ENCODE measurements at places on chromosomes 4 and X.

DNA sequence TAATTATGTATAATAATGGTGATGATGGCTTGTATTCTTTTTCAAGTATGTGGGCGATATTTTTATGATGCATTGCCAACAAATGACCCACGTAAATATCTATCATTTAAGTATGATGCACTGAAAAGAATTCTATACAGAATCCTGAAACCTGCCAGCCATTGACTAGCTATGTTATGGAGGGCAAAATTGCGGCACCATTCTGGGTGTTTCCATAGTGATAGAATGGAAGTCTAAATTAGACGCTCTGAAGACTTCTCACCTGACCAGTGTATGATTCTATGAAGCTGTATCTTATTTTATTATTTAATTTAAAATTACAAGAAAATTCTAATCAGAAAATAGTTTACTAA, 677 bp upstream of the CENPC start:
- DNase-seq, result no peak

DNA sequence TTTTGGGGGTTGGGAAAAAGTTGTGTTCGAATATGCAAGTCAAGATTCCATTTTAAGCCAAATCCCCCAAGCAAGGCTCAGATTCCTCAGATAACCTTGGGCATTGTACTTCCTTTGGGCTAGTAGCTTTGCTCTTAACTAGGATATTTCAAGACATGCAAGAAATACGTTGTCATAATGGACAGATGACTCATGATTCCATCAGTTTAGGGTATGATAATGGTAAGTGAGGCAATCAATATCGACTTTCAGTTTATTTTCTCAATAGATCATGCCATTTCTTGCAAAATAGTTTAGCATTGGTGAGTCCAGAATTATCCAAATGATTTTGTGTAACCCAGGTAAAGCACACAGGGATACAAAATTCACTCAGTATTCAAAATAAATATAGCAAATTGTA, 25.4 kb downstream of the CFAP299 start:
- DNase-seq, result no peak

DNA sequence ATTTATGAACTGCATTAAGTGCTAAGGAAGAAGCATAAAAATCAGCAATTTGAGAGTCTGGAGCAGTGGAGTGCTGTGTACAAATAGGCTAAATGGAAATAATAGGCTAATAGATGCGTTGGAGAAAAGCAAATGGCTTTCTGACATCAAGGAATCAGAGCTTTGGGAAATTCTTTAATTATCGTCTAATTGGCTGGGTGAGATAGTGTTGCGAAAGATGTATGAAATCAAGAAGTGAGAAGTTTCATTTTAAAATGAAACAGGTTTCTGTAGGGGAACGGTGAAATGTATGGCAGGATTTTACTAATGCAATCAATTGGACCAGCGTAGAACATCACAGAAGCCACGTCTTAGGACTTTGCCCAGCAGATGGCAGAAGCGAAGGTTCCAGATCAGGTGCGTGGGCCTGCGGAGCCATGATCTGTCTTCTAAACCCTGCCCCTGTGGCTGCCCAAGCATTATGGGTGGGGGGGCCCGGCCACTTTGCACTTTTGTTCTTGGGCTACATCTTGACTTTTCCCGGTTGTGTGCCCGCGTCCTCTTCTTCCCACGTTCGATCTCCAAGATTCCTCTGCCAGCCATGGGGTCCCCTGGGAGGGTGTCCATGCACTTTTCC, 118.5 kb upstream of the SHISA3 start:
- no peak for DNase-seq

GRCh38 chr4:178462710-178463109, 1020.5 kb upstream of the AGA start:
- no peak for DNase-seq

- DNase-seq, result no peak
These were observed 257.1 kb downstream of the BANK1 start for GRCh38 chr4:102047616-102048015.

DNA sequence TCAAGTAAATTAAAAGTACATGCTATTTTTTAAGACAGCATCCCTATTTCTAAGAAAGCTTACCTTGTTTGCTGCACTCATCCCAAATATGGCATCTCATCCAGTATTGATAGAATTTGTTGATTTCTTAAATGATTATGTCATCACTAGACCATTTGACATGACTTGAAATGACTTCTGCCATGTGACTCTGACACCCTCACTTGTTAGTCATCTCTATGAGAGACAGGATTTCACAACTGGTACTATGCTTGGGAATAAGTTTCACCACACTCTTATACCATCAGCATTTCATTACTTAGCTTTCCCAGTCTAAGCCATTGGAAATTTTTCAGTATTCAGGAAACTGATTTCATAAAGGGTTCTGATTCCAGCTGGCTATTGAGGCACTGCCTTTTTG, 55.3 kb downstream of the TMPRSS11F start:
- DNase-seq, result peak; percentile 1

- no peak for DNase-seq
These were observed 7.5 kb upstream of the PTCHD1 start for GRCh38 chrX:23327104-23327503.

- DNase-seq, result no peak
These were observed 95.2 kb downstream of the MANBA start for GRCh38 chr4:102665527-102665926.

DNA sequence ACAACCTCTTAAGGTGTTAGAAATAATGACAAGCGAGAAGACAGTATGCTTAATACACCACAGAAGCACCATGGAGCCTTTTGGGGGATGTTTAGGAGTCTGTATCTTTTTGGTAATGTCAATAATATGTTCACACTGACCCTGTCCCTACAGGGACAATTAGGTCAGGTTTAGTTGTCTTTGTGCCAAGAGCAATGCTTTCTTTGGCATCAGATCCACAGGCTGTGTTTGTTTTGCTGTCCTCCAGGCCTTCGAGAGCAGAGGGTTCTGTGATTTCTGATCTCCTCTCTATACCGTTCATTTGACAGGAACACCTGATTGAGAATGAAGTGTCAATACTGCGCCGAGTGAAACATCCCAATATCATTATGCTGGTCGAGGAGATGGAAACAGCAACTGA, 153.8 kb downstream of the DCLK2 start:
- DNase-seq, result no peak

DNA sequence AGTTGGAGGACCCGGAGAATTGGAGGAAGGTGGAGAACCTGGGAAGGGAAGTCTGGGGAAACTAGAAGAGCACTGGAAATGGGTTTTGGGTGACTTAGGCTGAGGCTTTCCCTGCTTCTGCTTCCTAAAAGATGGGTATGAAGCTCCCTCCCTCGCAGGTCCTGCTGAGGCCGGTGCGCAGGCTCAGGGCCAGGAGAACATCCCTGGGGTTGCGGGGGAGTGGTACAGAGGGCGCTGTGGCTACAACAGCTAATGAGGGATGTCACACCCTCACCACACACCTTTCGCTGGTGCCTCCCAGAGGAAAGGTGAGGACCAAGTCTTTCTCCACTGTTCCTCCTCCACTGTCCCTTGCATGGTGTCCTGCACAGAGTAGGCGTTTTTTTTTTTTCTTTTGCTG, 15.8 kb downstream of the APLN start:
- DNase-seq, result no peak

GRCh38 chr4:85776096-85776495, 301.1 kb downstream of the ARHGAP24 start:
- peak; percentile 71 for DNase-seq

GRCh38 chr4:186809070-186809469, 85.4 kb upstream of the FAT1 start:
- DNase-seq, result no peak

DNA sequence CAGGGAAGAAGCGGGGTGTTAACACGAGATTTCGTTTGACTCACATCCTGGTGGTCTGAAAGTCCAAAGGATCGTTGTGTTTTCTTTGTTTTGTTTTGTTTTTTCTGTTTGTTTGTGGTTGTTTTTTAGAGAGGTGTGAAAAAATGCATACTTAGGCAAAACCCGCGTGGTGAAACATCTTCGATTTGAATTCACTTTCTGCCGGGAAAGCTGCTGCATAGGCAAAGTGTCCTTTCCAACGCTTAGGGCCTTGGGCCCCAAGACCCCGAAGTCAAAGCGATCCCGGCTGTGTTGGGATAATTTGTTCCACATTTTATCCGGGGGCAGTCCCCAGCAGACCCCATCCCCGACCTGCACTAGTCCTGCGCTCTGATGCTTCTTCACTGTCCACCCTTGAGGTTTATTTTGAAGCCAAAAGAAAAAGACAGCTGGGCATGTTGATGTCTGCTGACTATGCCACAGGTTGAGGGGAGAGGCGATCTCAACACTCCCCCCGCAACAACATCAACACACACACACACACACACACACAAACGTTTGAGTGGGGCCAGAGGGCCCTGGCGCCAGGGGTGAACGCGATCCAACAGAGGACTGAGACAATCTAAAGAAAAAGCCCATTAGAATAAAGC, 2.0 kb downstream of the MSX1 start:
- no peak for DNase-seq

DNA sequence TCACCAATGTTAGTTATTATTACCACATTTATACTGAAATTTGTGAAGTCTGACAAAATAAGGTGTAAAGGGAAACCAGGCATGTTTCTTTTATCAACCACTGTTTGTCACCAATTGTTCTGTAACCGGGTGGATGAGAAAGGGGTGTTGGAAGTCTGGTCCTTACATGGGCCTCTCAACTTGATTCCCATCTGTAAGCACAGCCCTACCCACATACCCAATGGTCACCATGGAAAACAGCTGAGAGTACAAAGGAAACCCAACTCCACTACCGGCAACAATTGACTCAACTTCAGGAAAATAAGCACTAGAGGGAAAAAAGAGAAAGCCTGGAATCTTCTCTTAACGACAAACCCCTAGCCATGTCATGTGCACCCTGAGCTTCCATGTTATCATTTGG, 70.8 kb upstream of the PTCHD1 start:
- DNase-seq, result no peak

DNA sequence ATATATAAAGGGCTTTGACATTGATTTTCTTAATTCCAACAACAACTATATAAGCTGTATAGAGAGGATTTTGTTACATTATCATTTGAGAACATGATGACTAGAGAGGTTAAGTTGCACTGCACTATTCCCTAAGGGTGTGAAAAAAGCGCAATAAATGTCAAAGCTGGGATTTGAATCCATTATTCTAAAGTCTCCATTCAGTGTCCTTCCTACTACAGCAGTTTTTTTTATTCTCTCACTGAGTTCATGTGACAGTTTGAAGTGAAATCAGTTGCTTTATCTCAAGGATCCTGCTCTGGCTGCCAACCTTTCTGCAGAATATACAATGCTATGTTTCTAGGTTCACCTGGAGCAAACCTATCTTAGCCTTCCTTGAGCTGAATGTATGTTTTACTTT, 177.5 kb downstream of the ANKRD50 start:
- DNase-seq, result no peak

DNA sequence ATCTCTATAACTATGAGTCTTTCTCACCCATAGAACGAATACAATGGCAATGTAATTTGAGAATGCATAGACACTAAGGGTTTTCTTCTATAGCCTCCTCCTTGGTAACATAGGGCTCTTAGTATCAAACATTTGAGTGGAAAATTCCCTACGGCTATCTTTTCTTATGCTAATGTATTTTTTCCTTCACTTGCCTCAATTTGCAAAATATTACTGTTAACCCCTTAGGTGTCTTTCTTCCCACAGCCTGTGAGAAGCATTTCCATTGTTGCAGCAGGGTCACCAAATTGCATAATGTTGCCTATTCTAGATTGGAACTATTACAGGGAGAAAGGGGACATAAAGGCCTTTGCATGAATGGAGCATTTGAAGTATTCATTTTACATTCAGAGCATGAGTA, 140.5 kb upstream of the RAPGEF2 start:
- no peak for DNase-seq

- DNase-seq, result no peak
These were observed 695.9 kb upstream of the ATOH1 start for GRCh38 chr4:93132631-93133030.

- peak; percentile 52 for DNase-seq
These were observed at the start of gene RAB33A for GRCh38 chrX:130171446-130172126. RAB33A (plus strand) TSS chrX:130171962; CDS start chrX:130172063, 101 bp downstream.

DNA sequence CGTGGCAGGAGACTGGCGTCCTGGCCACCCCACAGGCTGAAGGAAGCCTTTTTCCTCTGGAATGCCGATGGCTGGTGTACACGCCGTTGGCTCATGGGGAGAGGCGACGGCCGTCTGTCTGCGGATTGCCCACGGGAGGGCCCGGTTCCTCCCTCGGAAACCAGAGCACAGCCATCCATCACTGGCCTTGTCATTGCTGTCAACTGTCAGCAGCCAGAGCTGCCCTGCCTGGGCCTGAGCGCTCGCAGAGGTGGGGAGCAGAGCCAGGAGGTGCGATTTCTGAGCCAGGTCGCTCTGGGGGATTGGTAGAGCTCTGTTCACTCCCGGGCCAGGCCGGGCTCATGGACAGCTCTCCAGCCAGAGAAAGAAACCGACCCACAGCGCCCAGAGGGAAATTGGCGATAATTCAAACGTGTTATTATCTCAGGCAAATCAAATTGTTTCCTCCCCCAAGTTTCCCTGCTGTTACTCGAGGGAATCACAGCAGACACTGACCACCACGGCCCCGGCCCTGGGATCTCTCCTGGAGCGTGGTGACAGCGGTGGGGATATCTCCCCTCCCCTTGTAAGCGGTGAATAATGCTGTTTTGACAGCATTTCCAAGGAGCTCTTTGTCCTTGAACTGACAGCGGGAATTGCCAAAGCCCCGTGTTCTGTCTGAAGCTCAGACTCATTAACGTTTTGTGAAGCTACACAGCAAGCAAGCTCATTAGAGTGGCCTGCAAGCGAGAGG, 220.9 kb upstream of the PSAPL1 start:
- no peak for DNase-seq

GRCh38 chr4:105306158-105306781, 159.6 kb downstream of the TET2 start:
- DNase-seq, result no peak

GRCh38 chr4:177687117-177687516, 244.9 kb upstream of the AGA start:
- DNase-seq, result no peak

- DNase-seq, result no peak
These were observed 375.3 kb downstream of the PCDH10 start for GRCh38 chr4:133524369-133524768.

- no peak for DNase-seq
These were observed 113.5 kb upstream of the GATB start for GRCh38 chr4:151874328-151874727.

DNA sequence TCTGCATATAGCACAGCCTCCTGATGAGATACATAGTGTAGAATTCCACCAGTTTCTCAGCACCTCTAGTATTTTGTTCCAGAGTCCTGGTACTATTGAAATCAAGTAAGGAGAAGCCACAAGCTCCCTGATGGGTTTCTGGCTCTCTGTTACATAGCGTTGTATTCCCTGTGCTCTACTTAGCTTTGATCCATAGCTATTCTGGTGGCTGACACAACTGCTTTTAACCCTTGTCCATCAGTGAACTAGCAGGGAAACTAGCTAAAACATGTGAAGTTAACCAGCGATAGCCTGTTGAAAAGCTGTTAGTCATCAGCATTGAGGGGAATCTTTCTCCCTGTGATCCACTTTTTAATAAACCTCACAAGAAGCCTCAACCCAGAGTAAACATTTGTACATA, 26.9 kb downstream of the NIPAL1 start:
- no peak for DNase-seq
